ENCODE measurements at places on chromosomes 1 and 21. TPM values are rescaled to one million over a fixed set of nuclear protein-coding genes. Genes with fewer than 3 reads are reported as not detected.

DNA sequence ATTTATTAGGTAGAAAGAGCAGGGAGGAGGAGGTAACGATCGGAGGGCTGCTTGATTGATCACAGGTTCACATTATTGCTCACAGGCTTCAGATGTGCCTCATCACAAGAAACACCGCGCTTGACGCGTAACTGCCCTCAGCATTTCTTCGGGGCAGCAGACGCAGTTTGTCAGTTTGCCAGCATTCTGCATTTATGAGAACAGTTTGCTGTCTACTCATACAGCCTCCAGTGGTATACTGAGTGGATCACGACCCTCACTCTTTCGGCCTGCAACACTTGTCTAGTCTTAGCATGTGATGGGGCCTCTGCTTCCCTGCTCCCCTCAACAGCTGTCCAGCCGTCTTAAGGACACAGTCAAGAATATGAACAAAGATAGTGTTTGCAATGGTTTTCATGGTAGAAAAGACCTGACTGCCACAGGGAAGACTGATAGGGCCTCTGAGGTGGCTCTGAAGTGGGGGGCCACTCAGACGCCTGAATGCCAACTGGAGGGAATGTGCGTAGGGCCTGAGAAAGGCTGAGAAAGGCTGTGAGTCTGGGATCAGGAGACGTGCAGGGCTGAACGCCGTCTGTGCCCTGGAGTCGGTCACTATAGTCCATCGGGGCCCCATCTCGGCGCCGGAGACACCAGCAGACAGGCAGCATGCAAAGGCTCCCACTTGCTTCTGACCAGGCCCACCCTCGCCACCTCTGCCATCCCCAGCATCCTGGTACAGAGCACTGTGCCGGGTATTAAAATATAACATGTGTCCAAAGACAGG lies 45.0 kb downstream of the UBE2G2 start:
- no peak for DNase-seq

GRCh38 chr1:215001419-215002021 lies 81.0 kb upstream of the KCNK2 start:
- DNase-seq = no peak

- no peak for DNase-seq
Observed at GRCh38 chr1:73820843-73821242, 377.1 kb downstream of the LRRIQ3 start.

GRCh38 chr21:42061195-42061985 lies 9.7 kb upstream of the UMODL1 start:
- DNase-seq = no peak

DNA sequence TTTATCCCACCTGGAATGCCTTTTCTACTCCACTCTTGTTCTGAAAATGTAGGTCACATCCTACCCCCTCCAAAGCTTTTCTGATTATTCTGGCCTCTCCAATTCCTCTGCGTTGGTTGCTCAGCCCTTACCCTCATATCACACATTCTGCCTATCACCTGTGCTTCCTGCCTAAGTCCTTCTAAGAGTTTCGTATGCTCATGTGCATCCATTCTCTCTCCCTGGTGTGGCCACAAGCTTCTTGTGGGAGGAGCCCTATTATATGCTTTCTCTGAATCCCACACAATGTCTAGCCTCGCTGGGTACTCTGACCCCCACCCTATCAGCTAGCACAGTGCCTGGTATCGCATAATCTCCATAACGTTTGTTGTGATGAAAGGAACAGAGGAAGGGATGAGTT lies 54.2 kb downstream of the CD58 start:
- no peak for DNase-seq

DNA sequence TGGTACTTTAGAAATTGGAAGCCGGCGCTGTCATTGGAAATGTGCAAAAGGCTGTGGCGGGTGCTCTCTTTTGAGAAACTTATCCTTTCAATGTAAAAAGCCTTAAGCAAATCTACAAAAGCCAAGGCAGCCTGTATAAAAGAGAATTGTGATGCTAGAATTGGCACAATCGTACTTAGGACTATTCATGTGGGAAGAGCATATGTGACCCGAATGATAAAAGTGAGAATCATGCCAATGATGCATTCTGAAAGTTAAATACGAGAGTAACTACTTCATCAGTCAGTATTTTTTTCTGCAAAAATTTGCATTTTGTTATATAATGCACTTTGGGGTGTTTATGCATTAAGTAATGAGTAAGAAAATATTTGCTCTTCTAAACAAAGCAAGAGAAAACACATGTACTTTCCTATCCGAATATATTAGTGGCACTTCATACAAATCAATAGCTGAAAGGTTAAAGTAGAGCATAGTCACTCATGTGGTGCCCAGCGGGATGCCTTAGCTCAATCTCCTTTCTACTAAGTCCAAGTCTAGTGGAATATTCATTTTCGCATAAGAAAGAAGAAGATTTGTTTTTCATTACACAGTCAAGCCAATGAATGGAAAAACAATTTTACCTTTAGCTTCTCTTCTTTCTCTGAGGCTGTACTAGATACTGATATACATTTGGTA lies 1256.6 kb upstream of the B3GALT2 start:
- DNase-seq = no peak

- DNase-seq = no peak
Observed at GRCh38 chr1:71074681-71075080, 6.2 kb downstream of the ZRANB2 start.

- DNase-seq = no peak
Observed at GRCh38 chr1:31874942-31875341, 59.1 kb upstream of the SPOCD1 start.

GRCh38 chr1:32765570-32766327 lies 51.4 kb downstream of the YARS1 start:
- no peak for DNase-seq

GRCh38 chr1:20381045-20381641 lies 90.5 kb downstream of the VWA5B1 start:
- no peak for DNase-seq

DNA sequence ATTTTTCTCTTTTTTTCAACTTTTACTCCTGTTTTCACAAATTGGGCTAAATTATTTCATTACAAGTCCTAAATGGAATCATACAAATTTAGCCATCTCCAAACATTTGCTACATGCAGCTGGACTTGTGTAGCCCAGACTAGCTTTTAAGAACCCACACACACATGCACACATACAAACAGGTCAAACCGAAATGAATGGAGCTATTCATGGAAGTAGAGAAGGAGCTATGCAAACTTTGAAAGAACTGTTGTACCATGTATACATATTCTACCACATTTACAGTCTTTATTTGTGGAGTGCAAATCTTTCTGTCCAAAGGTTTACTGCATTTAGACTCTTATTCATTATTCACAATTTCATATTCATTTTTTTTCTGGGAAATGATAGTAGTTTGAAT lies 189.1 kb upstream of the RNPC3 start:
- no peak for DNase-seq

DNA sequence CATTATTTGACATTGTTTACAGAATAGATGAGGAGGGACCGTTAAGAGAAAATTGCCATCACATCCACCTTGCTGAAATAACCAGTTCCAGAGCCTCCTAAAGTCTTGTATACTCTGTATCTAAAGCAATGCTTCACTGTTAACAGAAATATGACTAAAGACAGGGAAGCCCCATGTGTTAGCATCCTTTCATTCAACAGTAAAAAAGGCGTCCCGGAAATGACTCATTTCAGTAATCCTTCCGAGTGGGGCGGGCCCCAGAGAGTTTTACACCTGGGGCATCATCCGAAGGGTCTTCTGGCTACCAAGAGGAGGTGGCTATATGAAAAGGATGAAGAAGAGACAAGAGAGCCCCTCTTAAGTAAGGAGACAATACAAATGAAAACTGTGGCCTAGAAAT lies 227.2 kb downstream of the SLC45A1 start:
- DNase-seq = no peak

DNA sequence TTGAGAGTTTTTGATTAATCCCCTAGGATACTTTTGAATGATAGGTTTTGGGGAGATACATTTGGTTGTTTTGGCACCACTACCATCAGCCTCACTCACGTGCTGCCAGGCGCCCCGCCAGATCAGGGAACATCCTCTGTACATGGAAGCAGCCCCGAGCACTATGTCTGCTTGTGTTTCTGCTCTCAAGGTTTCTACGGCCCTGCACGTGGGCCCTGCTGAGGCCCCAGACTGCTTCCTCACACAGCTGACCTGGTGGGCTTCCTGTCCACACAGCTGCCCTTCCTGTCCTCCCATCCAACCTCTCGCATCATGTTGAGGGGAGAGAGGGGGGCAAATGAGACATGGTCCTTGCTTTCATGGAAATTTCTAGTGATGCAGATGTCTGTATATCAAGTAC lies 20.0 kb downstream of the ADARB1 start:
- no peak for DNase-seq

GRCh38 chr1:92210701-92211100 lies 7.0 kb upstream of the C1orf146 start:
- DNase-seq = no peak

GRCh38 chr1:183304440-183305107 lies 113.6 kb downstream of the NMNAT2 start:
- DNase-seq = no peak

DNA sequence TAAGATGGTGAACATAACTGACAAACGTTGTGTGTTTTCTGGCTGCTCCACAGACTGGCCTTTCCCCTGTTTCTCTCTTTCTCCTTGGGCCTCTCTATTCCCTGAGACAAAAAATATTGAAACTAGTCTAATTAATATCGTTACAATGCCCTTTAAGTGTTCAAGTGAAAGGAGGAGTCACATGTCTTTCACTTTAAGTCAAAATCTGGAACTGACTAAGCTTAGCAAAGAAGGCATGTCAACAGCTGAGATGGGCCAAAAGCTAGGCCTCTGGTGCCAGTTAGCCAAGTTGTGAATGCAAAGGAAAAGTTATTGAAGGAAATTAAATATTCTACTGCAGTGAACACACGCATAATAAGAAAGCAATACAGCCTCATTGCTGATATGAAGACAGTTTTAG lies 32.2 kb upstream of the FCRL3 start:
- no peak for DNase-seq

STUM gene
- total RNA-seq = 0.03 TPM

FOXD2 gene
- 2.2 TPM for total RNA-seq

BLACAT1 gene
- 0.31 TPM for total RNA-seq

LCE1B gene
- not detected for total RNA-seq

HMGCS2 gene
- 0.33 TPM for total RNA-seq

DCDC2B gene
- not detected for total RNA-seq

RIMKLA gene
- total RNA-seq = 13.6 TPM

CELA3A gene
- 5.9 TPM for total RNA-seq

CRYBG2 gene
- 0.64 TPM for total RNA-seq

All from Panc1 (cell line).